ENCODE measurements at places on chromosomes 7 and 10.

GRCh38 chr10:124686707-124687376 lies 57.3 kb downstream of the FAM53B start:
- no peak for DNase-seq

GRCh38 chr10:30413996-30414576 lies 19.9 kb upstream of the MAP3K8 start:
- DNase-seq: no peak

- DNase-seq: no peak
Observed at GRCh38 chr7:1320616-1321240, 88.1 kb downstream of the UNCX start.

- DNase-seq: no peak
Observed at GRCh38 chr10:30600005-30600404, 29.5 kb downstream of the LYZL2 start.

DNA sequence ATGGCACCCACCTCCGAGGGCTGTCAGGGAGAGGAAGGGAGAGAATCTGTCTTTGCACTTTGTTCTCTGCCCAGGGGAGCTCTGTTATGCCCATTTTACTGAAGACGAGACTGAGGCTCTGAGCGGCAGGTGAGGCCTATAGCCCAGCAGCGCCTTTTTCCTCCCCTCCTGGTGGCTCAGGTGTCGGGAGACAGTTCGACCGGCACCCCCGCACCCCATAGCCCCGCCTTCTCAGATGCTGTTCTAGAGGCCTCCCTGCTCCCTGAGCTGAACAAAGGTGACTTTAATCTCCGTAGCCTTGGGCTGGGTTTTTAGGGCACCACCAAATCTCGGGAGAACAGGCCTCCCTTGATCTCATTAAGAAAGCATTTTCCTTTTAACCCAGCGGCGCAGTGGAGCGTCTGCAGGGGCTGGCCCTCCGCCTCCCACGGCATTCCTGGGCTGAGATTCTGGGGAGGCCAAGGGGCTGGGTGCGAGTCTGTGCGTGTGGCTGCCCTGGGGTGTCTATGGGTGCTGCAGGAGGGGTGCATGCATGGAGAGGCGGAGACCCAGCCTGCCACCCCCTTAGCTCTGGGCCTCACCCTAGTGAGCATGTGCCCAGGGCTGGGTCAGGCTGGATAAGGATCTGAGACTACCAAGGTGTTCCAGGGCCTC lies 3.3 kb downstream of the LFNG start:
- no peak for DNase-seq

- no peak for DNase-seq
Observed at GRCh38 chr7:141150465-141150864, 76.6 kb downstream of the TMEM178B start.

DNA sequence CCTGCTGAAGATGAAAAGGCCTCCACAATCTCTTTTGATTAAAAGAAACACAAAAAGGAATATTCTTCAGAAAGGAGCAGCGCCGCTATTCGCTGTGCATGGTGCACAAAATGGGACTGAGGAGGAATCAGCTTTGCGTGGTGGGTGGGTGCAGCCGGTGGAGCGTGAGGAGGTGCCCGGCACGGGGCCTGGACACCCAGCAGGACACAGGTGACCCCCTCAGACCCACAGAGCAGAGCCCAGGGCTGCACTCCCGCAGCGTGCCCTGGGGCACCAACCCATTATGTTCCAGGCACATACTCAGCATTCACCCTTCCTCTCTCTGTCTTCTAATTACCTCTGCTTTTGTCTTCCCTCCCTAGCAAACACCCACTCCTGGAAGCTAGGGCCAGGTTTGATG lies 238.0 kb upstream of the PPP2R2D start:
- DNase-seq: no peak

DNA sequence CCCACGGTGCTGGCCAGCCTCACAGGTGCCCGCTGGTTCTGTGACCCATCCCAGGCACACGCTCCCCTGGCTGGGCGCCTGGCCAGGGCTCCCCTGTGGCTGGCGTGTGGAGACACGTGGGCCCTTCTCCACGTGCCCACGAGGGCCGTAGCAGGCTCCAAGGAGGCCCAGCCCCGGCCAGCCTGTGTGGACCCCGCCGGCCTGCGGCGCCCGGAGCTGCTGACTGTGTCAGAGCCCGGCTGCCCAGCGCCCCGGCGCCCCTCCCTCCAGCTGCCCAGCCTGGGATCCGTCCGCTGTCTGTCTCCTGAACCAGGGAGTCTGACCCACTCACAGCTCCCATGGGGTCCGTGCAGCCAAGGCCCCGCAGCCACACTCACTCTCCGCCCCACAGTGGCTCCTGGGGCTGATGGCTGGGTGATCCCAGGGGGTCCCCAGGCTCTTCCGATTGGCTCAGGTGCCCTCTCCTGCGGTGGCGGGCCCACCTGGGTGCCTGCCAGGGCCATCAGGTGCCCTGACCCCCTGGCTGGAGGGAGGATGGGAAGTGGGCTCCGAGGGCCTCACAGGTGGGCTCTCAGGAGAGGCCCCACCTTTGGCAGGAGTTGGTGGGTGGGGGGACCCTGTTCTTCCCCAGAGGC lies 9.6 kb downstream of the TMEM184A start:
- DNase-seq: no peak

- DNase-seq: no peak
Observed at GRCh38 chr10:31509989-31510388, 191.0 kb downstream of the ZEB1 start.

GRCh38 chr7:45021604-45022296 lies 21.7 kb downstream of the CCM2 start:
- no peak for DNase-seq

GRCh38 chr7:17516771-17517170 lies 218.3 kb downstream of the AHR start:
- DNase-seq: no peak

DNA sequence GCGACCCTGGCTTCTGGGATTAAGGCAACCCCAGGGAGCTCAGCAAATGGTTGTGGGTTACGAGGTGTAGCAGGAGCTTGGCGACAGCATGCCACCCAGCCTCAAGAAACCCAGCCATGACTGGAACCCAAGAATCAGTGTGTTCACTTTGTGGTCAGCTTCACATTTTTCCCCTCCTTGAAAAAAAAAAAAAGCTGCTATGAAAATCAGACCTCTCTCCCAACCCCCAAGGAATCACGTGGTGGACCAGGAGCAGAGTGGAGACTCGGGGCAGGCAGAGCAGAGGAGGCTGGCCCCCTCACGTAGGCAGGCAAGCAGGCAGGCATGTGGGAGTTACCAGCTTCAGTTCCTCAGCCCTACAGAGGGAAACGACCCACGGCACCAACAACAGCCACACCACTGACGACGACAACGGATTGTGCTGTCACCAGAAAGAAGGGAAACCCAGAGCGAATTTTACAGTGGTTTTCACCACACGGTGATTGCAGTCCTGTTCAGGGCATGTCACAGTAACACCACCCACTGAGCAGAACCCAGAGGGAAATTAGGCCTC lies 203.4 kb downstream of the SLC25A13 start:
- DNase-seq: no peak

- DNase-seq: no peak
Observed at GRCh38 chr10:96466-96865, 38.8 kb upstream of the ZMYND11 start.

- no peak for DNase-seq
Observed at GRCh38 chr7:499853-500485, 19.7 kb downstream of the PDGFA start.

GRCh38 chr7:70583965-70584883 lies 547.7 kb upstream of the GALNT17 start:
- DNase-seq: no peak

GRCh38 chr7:35255443-35256255 lies 1.7 kb upstream of the TBX20 start:
- DNase-seq: no peak
